Hindlimb muscle (tissue), 1 donor: ENCODE measurements at places on chromosomes 3 and 15. TPM values are rescaled to one million over a fixed set of nuclear protein-coding genes. Genes with fewer than 3 reads are reported as not detected.

The KBTBD13 gene
- 1.7 TPM for polyA plus RNA-seq

The SKOR1 gene
- polyA plus RNA-seq, result 0.67 TPM

The GOLGA6L10 gene
- 1.3 TPM for polyA plus RNA-seq

The ACAN gene
- polyA plus RNA-seq, result 4.5 TPM

The STXBP5L gene
- not detected for polyA plus RNA-seq

The SNAP23 gene
- 55.9 TPM for polyA plus RNA-seq

The MUC13 gene
- polyA plus RNA-seq, result not detected

The XIRP1 gene
- 143 TPM for polyA plus RNA-seq

The ALDH1L1 gene
- 0.70 TPM for polyA plus RNA-seq

The SLC25A36 gene
- 72.8 TPM for polyA plus RNA-seq

The CMC1 gene
- 24.9 TPM for polyA plus RNA-seq

The EFL1 gene
- polyA plus RNA-seq, result 12.2 TPM

The LRRC31 gene
- polyA plus RNA-seq, result not detected

The XCR1 gene
- 0.35 TPM for polyA plus RNA-seq

The SLC30A4 gene
- 5.0 TPM for polyA plus RNA-seq

The MRAS gene
- polyA plus RNA-seq, result 75.7 TPM

The ROBO1 gene
- 33.9 TPM for polyA plus RNA-seq

The PROS1 gene
- polyA plus RNA-seq, result 28.1 TPM

The ZNF660 gene
- polyA plus RNA-seq, result 5.7 TPM

The C3orf70 gene
- 3.5 TPM for polyA plus RNA-seq

The BFSP2 gene
- polyA plus RNA-seq, result not detected

The NEDD4 gene
- 9.0 TPM for polyA plus RNA-seq

The OCA2 gene
- polyA plus RNA-seq, result 4.5 TPM

The SIN3A gene
- 33.5 TPM for polyA plus RNA-seq

The SLC12A1 gene
- 0.03 TPM for polyA plus RNA-seq

The IL16 gene
- polyA plus RNA-seq, result 9.1 TPM

The MITF gene
- polyA plus RNA-seq, result 9.0 TPM

The MUSTN1 gene
- polyA plus RNA-seq, result 203 TPM

The FMN1 gene
- 1.6 TPM for polyA plus RNA-seq

The FOXL2 gene
- not detected for polyA plus RNA-seq

The CSPG5 gene
- 1.6 TPM for polyA plus RNA-seq

The NR2E3 gene
- 9.0 TPM for polyA plus RNA-seq

The RAB43 gene
- polyA plus RNA-seq, result 2.4 TPM

The FETUB gene
- not detected for polyA plus RNA-seq

The IGSF11 gene
- 0.86 TPM for polyA plus RNA-seq

The GREM1 gene
- 3.3 TPM for polyA plus RNA-seq

The GUCA1C gene
- polyA plus RNA-seq, result not detected

The NR2F2 gene
- polyA plus RNA-seq, result 64.7 TPM

The IL17RE gene
- polyA plus RNA-seq, result 3.1 TPM

The TRIM42 gene
- polyA plus RNA-seq, result not detected

The SIDT1 gene
- 1.7 TPM for polyA plus RNA-seq
